ENCODE measurements at places on chromosomes 3 and 15.

GRCh38 chr3:157390713-157391515 lies 45.7 kb upstream of the PTX3 start:
- no peak for DNase-seq

DNA sequence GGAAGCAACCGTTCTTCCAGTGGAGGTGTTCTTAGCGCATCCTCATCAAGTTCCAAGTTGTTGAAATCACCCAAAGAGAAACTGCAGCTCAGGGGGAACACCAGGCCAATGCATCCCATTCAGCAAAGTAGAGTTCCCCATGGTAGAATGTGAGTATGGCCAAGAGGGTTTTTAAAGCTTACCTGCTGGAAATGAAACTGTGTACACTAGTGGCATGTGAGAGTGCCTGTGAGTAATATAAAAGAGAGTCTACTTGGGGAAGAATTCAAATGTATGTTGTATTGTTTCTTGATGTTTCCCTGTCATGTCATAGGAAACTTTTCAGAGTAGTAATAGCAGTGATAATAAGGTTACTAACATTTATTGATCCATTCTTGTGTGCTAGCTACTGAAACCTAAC lies 43.3 kb downstream of the PSMD6 start:
- no peak for DNase-seq

- DNase-seq = no peak
These were observed 12.0 kb upstream of the LMAN1L start for GRCh38 chr15:74800559-74801094.

- DNase-seq = no peak
These were observed 541.9 kb upstream of the UBE2E2 start for GRCh38 chr3:22661121-22661700.

GRCh38 chr15:48001393-48002039 lies 119.3 kb upstream of the SLC24A5 start:
- DNase-seq = no peak

- no peak for DNase-seq
These were observed 190.8 kb upstream of the HES1 start for GRCh38 chr3:193945143-193945542.

DNA sequence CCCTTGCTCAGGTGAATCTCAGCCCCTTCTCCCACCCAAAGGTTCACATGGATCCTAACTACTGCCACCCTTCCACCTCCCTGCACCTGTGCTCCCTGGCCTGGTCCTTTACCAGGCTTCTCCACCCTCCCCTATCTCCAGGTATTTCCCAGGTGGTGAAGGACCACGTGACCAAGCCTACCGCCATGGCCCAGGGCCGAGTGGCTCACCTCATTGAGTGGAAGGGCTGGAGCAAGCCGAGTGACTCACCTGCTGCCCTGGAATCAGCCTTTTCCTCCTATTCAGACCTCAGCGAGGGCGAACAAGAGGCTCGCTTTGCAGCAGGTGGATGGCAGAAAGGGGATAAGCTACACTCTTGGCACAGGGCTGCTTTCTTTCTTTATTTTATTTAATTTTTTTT lies 4.5 kb downstream of the FAM131A start:
- DNase-seq = no peak

DNA sequence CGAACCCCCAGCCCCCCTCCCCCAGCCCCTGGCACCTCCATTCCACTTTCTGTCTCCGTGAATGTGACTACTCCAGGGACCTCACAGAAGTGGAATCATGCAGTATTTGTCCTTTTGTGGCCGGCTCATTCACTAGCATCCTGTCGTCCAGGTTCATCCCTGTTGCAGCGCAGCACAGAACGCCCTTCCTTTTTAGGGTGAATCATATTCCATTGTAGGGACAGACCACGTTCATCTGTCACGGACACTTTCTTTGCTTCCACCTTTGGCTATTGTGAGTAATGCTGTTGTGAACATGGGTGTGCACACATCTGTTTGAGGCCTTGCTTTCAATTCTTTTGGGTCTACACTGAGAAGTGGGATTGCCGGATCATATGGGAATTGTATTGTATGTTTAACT lies 148.9 kb upstream of the IQSEC1 start:
- DNase-seq = no peak

Measured in renal cortex interstitium (tissue), 15 donors.